ENCODE measurements at places on chromosomes 1 and 21.

DNA sequence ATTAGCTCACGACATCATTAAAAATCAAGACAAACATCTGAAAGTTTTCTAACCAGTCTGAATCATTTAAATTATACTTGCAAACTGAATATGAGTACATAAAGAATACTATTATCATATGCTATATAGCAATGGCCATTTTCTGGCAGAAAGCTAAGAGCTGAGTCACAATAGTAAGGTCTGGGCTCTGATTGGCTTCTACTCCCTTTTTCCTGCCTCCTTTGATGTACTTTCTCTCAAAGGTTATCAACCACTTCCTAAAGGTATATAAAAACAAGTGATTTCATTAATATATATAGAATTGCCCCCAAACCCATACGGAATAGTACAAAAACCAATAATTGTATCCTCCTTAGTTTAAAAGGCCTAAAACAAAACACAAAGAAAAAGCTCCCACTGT lies 7.0 kb downstream of the KCNA3 start:
- no peak for DNase-seq

DNA sequence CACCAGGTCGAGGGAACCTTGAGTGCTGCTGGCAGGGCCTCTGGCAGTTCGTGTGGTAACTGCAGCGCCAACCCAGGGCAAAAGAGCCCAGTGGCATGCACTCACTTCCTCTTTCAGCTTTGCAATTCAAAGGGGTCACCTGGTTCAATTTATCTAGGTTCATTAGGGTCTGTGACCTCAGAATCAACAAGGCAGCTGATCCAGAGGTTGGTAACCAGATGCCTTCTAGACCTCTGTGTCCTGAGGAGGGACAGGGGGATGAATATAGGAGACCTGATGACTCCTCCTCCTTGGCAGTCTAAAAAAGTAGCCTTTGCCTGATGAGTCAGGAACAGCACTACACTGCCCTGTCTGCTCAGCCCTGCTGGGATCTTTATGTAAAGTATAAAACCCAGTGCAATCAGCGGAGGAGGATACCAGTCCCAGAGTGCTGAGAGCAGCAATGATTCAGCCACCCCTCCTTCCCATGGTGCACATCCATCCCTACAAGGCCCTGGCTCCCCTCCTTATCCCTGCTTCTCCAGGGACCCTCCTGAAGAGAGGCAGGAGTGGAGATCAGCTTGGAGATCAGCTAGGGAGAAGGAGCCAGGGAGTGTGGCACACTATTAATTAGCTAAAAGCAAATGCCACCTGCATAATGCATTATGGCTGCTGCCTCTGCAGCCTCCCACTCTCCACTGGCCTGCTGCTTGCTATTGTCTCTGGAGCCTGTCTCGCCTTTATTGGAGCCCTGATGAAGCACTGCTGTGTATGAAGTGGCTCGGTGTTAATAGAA lies 11.2 kb upstream of the FMOD start:
- DNase-seq: no peak

- DNase-seq: no peak
Measured at GRCh38 chr1:78055565-78056132, 9.9 kb downstream of the GIPC2 start.

- peak; percentile 24 for DNase-seq
Measured at GRCh38 chr1:24411963-24412362, 1.6 kb downstream of the STPG1 start.

DNA sequence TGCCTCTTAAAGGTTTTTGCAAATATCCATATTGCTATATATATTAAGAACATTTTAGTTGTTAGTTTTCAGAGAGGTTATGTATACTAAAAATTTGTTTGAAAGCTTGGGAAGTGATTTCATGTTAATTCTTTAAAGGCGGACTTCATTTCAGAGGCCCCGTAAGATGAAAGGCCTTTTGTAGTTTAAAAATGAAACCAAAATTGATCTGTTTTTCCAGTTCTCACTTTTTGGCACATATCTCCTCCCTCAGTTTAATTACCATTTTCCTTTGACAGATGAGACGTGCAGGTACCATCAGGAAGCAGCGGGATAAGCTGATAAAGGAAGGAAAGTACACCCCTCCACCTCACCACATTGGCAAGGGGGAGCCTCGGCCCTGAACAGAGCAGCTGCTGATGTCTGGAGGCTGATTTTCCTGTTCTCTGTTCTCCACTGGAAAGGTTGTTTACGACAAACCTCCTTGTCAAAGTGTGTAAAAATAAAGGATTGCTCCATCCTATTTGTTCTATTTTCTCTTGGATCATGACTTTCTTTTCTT lies 8.0 kb downstream of the NDUFS5 start:
- no peak for DNase-seq

GRCh38 chr1:38817267-38818174 lies 42.1 kb downstream of the RRAGC start:
- no peak for DNase-seq

- DNase-seq: no peak
Measured at GRCh38 chr1:155184835-155185782, 11.5 kb downstream of the TRIM46 start.

GRCh38 chr1:168170564-168171508 lies 7.9 kb upstream of the TIPRL start:
- no peak for DNase-seq

DNA sequence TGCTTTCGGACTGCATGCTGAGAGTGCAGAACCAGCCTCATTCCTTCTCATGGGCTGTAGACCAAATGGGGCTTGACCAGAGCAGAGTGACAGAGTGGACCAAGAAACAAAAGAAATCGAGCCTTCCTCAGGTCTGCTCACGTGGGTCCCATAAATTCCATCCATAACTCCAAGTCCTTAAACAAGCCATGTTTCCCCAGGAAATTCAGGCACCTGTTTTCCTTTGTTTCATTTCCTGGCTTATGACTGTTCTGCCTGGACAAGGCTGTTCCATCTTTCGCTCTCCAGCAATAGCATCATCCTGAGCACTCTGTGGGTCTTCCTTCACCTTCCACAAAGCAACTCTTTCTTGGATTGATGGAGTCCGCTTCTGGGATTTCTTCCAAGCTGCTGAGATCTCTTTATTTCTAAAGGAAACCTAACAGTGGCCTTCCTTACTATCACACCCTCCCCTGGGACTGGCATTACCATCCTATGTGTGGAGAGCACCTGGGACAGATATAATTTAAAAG lies 63.9 kb downstream of the LAMC2 start:
- no peak for DNase-seq

- DNase-seq: no peak
Measured at GRCh38 chr1:50531601-50532000, 108.4 kb upstream of the DMRTA2 start.

- DNase-seq: no peak
Measured at GRCh38 chr1:229624521-229625070, 1.3 kb downstream of the TAF5L start.

GRCh38 chr1:114458237-114458777 lies 52.7 kb downstream of the TRIM33 start:
- DNase-seq: peak; percentile 19

- DNase-seq: peak; percentile 50
Measured at GRCh38 chr1:203612932-203613682, 13.5 kb upstream of the ATP2B4 start.

DNA sequence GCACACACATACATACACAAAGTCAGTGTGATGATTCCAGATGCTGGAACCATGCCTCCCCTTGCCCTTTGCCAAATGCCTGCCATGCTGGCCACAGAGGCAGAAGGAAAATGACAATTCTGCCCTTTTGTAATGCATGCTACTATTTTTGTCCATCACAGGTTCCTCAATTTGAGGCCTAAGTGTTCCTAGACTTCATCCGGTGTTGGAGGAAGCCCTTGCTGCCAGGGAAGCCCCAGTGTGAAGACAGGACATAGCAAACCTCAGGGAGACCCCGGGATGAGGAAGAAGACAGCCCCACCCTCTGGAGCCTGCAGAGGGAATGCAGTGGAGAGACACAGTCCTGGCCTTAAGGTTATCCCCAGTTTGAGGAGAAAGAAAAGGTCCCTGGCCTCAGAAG lies 14.4 kb downstream of the PRR9 start:
- DNase-seq: no peak

- no peak for DNase-seq
Measured at GRCh38 chr1:5611851-5612250, 380.4 kb downstream of the NPHP4 start.

DNA sequence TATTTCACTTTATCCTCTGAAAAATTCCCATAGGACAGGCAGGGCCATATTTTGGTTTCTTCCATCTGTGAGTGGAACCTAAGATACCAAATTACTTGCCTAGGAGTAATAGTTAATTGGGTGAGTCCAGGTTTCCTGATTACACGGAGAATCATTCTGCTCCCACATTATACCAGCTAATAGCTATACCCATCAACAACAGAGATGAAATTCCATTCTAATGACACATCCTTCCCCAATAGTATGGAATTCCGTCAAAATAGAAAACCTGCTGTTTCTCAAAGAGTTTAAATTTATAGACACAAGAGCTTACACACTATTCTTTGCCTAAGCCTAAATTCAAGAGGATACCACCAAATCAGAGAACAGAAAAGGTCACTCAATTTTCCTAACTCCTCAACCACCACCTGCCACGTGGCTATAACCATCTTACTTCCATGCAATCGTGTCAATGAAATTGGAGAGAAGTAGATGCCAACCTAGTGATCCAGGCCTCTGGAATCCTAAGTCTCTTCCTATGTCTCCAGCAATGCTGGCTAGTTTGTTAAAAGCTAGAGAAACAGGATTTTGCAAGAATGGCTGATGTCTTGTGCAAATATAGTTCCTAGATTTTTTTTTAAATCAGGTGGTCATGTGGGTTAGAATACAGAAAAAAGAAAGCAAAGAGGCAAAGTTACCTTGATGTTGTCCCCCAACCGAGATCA lies 6.2 kb downstream of the PPT1 start:
- DNase-seq: no peak

DNA sequence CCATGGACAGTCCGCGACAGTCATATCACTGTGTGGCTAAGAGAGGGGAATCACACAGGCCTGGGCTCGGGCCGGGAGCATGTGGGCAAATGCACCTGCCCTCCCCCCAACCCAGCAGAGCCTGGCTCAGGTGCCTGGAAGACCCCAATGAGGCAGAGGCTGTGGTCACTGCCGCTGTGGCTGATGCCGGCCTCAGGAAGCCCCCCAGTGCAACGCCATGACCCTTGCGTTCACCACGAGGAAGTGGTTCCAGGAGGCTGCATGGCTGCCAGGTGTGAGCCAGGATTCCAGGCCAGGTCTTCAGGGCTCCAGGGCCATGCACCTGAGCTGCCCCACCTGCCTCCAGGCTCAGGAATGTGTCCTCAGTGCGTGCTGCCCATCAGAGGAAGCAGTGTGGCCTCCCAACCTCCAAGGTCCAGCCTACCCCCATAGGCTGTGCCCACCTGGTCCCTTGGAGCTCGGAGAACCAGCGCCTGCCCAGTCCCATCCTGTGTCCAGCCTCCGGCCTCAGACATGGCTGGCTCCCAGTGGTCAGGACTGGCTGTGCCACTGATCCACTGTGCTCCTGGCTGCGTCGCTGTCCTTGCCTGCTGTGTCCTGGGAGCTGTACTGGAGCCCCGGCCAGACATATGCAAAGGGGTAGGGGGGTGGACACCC lies 8.0 kb downstream of the ARHGEF16 start:
- no peak for DNase-seq

- peak; percentile 21 for DNase-seq
Measured at GRCh38 chr21:34923202-34923601, 125.9 kb downstream of the RUNX1 start.

- no peak for DNase-seq
Measured at GRCh38 chr1:71687376-71687775, 595.0 kb downstream of the NEGR1 start.

- DNase-seq: peak; percentile 28
Measured at GRCh38 chr1:221687836-221688487, 53.9 kb downstream of the DUSP10 start.

DNA sequence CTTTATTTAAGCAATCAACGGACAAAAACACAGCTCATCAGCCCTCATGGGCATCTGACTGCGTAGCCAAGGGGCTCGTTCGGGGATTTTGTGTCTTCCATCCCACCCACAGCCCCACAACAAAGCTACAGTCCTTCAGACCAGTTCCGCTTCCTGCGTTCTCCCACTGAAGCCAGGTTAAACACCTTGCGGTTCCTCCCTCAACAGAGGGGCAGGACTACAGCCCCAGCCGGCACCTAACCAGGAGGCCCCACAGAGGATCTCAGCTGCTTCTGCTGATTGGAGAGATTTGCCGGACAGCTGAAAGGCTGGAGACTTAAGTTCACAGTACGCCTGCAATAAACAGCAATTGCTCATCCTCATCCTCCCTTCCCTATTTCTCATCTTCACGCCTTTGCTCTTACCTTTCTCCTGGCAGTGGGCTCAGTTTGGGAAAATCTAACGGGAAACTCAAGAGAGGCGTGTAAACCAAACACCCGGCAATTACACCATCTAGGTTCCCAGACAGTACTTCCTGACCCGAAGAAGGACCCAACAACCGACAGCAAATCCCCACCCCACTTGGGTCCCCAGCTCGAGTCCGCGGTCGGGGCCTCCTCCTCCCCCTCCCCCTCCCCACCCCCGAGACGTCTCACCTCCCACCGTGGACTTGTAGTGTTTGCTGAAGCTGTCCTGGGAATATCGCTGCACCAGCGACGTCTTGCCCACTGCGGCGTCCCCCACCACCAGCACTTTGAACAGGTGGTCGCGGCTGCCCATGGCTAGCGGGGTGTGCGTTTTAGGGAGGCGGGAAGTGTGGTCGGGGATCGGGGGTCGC lies 876 bp downstream of the RAB29 start:
- peak; percentile 71 for DNase-seq

- no peak for DNase-seq
Measured at GRCh38 chr1:83012950-83013349, 986.0 kb downstream of the TTLL7 start.

GRCh38 chr1:7069931-7070330 lies 284.7 kb downstream of the CAMTA1 start:
- DNase-seq: no peak

GRCh38 chr1:85570446-85571180 lies 9.9 kb upstream of the CCN1 start:
- no peak for DNase-seq

- peak; percentile 41 for DNase-seq
Measured at GRCh38 chr1:78678324-78678723, 28.7 kb downstream of the IFI44 start.

GRCh38 chr21:43913928-43914327 lies 48.9 kb downstream of the AGPAT3 start:
- peak; percentile 52 for DNase-seq

Data from activated CD8-positive, alpha-beta T cell treated with anti-CD3 and anti-CD28 coated beads for 36 hours (primary cell).